ENCODE measurements at places on chromosomes 4 and X.

DNA sequence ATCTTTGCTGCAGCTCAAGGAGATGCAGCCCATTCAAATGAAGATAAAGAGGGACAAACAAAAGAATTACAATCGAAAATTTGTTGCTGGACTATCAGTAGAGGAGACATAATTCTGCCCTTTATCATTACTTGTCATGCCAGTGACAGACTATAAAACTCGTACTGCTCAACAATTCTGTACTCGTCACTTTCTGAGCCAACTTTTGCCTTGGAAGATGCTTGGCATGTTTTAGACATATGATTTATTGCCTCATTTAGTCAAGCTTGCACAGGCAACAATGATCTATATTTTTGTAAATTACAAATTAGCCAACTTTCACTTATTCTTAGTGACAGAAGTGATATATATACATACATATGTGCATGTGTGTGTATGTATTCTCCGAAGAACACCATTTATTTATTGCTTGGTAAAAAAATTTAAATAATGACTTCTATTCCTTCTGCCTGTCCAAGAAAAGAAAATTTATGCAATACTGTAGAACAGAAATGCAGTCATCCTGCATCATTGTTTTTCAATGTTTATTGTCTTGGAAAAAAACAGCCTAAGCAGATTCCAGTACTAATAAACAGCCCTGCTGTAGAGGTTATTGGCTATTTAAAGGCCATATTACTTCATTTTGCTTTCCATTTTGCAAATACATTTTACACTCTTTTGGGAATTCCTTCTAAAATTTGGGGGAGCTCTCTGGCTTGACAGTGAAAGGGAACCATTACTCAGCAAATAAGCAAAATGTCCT lies 374.9 kb upstream of the GALNT7 start:
- no peak for DNase-seq

GRCh38 chrX:41789374-41789773 lies 65.4 kb downstream of the GPR82 start:
- DNase-seq = peak; percentile 22

DNA sequence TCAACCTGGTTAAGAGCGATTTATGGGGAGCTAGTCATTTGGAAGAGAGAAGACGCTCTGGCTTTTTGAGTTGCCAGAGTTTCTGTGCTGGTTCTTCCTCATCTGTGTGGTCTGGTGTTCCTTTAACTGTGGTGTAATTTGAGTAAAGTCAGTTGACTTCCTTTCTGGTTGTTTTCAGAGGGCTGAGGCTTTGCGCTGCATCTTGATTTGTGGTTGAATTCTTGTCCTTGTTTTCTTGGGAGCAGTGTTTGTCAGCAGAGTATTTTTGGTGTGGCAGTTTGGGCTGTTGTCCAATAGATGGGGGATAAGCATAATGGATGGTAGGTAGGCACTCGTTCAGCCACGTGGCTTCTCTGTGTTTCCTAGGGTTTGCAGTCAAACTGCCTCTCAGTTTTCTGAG lies 2143.2 kb upstream of the TENM3 start:
- DNase-seq = no peak

DNA sequence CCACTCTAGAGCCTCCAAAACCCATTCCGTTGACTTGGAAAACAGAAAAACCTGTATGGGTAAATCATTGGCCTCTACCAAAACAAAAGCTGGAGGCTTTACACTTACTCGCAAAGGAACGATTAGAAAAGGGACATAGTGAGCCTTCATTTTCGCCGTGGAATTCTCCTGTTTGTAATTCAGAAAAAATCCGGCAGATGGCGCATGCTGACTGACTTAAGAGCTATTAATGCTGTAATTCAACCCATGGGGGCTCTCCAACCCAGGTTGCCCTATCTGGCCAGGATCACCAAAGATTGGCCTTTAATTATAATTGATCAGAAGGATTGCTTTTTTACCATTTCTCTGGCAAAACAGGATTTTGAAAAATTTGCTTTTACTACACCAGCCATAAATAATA lies 60.8 kb downstream of the ZNF732 start:
- peak; percentile 23 for DNase-seq

GRCh38 chr4:177517862-177518261 lies 75.6 kb upstream of the AGA start:
- DNase-seq = no peak

DNA sequence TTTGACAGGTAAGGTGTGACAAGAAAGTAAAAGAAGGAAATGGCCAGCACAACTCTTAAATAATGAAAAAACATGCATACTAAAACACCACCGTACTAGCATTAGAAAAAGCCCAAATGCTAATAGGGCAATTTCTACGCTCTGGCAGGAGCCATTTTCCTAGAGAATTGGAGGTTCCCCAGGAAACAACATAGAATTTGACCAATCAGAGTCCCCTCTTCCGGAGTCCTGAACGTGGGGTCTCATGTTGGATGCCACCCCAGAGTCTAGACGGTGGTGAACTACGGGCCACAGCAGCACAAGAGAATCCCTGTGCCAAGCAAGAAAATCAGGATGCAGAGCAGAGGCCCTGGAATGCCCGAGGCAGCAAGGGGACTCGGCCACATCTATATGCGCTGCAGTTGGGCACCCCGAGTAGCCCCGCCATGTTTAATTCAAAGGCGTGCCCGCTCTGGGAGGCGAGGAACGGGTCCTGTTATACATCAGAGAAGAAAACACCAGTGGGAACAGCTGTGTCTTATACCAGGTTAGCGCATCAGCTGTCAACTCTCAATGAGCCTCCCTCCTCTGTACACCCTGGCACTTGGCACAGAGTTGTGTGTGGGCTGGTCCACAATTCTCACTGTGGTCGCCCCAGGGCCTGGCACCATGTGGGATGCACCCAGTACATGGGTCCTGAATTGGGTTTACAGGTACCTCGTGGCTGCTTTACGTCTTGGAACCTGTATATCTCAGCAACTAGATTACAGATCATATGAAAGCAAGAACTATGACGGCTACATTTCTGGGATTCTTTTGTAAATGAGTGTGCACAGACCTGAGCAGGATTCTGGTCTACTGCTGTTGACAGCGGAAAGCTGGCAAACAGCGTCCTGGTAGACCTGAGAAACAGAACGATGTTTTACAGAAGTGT lies 52.1 kb downstream of the SEL1L3 start:
- no peak for DNase-seq

GRCh38 chr4:148071009-148071408 lies 339.1 kb downstream of the ARHGAP10 start:
- DNase-seq = no peak

DNA sequence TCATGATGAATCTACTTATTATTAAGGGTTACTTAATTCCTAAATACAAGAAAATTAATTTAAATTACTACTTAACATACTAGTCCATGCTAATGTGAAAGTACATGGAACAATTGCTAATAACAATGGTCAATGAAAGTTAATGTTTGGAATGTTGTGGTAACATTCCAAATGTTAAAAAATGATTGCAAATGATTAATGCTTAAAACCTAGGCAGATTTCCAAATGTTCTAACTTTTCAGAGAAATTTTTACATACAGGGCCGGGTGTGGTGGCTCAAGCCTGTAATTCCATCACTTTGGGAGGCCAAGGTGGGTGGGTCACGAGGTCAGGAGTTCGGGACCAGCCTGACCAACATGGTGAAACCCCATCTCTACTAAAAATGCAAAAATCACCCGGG lies 1851.3 kb upstream of the PCDH7 start:
- no peak for DNase-seq
